ENCODE measurements at places on chromosomes 5 and 9.

- peak; percentile 18 for ATAC-seq
These were observed 81.0 kb upstream of the EQTN start for GRCh38 chr9:27377811-27378456.

- no peak for ATAC-seq
These were observed 444.3 kb upstream of the CLINT1 start for GRCh38 chr5:158303275-158303674.

- no peak for ATAC-seq
These were observed 106.6 kb upstream of the ANKRD55 start for GRCh38 chr5:56339732-56340131.

- no peak for ATAC-seq
These were observed 510.4 kb upstream of the TYRP1 start for GRCh38 chr9:12182806-12183205.

DNA sequence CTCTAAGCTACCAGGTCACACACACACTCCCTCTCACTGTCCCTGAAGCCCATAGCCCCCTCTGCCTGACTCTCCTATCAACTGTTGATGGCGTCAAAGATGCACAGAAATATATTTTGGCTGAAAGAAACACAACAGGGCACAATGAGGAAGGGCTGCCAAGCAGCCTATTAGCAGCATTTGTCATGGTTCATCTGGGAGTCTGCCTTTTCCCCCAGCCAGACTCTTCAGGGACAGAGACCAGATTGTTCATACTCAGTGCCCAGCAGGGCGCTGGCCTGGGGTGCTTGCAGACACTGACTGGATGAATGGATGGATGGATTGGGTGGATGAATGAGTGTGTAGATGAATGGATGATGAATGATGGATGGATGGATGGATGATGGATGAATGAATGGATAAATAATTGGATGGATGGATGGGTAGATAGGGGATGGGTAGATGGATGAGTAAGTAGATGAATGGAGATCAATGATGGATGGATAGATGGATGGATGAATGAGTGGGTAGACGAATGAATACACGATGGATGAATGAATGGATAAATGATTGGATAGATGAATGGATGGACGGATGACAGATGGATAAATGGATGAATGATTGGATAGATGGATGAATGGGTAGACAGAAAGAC lies 90.5 kb downstream of the ADAMTS2 start:
- no peak for ATAC-seq

- ATAC-seq: no peak
These were observed 39.8 kb downstream of the WDR41 start for GRCh38 chr5:77452351-77452750.

DNA sequence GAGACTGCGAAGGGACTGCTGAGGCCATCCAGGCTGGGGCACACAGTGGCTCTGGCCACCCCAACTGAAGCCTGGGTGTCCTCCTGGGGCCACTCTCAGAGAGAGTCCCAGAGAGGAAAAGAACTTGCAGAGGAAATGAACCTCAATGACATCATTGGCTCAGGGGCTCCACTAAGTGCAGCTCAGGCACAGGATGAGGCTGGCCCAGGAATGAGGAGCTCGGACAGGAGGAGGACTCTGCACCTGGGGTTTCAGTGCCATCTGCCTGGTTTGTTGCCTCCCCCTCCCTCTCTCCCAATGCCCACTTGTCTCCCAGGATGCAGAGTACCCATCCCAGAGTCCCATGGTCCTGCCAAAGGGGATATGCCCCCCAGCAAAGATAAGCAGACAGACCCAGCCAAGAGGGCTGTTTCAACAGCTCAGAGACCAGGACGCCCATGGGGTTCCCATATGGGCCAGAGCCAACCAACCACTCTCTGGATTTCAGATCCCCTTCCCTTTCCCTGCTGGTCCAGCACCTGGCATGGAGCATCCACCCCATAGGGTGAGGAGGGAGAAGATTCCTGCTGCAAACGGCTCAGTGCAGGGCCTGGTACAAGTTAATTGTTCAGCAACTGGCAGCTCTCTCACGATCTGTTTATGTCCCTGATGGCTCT lies 26.9 kb upstream of the OLFM1 start:
- ATAC-seq: no peak

- no peak for ATAC-seq
These were observed 4.8 kb downstream of the FIBCD1 start for GRCh38 chr9:130934246-130934645.

- no peak for ATAC-seq
These were observed 3.4 kb upstream of the SH3GLB2 start for GRCh38 chr9:129031514-129031913.

GRCh38 chr5:9947225-9947714 lies 302.4 kb downstream of the ATPSCKMT start:
- ATAC-seq: no peak

DNA sequence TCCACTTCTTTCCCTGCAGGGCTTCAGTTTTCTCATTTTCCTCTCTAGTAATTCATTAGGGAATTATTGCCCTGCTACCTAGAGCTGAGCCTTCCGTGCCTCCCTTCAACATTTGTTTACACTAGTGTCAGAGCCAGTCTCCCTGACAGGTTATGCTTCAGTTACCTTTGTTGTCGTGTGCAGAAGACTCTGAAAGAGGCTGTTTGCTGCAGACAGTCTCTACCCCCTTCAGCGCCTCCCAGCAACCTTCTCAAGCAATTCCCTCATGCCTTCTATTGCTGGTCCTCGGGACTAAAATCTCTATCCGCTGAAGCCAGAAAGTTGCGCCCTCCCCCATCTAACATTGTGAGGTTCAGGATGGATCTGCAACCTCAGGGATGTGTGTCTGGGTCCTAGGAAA lies 12.8 kb downstream of the RALGPS1 start:
- ATAC-seq: no peak

- ATAC-seq: no peak
These were observed 7.5 kb upstream of the SLC12A7 start for GRCh38 chr5:1119312-1119831.

- ATAC-seq: no peak
These were observed 430.9 kb downstream of the DMAC1 start for GRCh38 chr9:7368410-7369292.

DNA sequence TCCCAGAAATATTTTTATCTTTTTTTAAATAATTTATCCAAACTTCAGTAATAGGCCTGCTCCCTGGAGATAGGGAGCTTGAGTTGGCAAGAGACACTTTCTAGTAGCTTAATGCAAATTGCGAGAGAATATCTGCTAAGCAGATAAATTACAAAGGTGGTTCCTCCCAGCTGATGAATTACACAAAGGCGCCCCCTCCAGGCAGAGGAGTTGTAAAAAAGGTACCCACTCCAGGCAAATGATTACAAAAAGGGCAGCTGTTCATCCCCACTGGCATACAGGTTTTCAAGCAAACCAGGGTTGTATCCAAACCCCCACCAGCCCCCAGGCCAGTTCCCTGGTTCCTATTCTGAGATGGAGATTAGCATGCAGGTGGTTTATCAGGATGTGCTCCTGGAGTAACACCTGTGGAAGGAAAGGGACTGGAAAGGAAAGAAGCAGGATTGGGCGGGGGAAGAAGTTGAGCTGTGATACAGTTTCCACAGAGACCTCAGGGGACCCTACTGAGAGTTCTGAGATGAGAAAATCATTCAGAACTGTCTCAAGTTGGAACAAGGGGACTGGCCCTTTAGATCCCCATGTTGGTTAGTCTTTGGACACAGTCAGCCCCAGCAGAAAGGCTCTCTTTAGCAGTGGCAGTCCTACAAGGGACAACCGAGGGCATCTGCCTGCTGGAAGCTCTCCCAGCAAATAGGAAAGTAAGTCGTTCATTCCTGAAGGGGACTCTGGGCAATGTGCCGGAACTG lies 25.5 kb downstream of the ESM1 start:
- no peak for ATAC-seq

DNA sequence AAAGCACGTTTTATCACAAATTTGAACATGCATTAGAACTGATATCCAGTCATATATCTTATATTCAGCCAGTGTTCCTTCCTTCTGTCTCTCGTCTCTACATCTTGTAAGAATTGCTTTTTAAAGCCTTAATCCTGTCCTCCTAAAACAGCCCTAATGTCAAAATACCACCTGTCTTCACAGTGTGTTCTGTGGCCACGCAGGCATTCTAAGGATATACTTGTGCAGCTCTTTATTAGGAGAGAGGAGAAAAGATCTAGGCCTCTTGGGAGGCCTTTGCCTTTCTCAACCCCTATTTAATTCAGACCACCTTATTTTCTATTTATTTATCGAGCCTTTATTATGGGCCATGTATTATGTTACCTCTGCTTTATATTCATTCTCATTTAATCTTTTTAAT lies 78.3 kb downstream of the MAN2A1 start:
- ATAC-seq: no peak

GRCh38 chr5:32506201-32506661 lies 61.7 kb upstream of the ZFR start:
- no peak for ATAC-seq

DNA sequence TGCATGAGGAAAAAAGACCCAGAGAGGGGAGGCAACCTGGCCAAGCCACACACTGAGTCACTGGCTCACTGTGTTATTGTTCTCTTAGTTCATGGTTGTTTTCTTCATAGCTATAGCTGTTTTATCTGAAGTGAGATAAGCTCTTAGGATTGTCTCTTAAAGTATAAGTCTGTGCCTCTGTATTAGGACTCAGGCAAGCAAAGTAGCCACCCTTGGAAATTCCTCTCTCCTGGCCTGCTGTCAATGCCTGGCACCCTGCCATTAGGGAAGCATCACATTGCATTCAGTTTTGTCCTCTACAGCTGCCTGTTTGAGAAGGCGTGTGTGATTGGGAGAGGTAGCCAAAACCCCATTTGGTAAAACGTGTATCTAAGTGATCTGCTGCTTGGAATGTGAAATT lies 147.4 kb upstream of the GLRA1 start:
- ATAC-seq: no peak

DNA sequence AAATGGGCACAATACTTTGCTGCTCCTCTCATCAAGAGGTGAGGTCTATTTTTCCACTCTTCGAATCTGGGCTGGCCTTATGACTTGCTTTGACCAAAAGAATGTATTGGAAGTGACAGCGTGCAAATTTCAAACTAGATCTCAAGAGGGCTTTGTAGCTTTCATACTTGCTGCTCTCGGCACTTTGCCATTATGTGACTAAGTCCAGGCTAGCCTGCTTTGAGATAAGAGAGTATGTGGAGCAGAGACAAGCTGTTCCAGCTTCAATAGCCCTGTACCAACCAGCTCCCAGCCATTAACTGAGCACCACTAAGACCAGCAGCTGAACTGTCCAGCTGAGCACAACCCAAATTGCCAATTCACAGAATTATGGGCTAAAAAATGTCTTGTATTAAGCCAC lies 124.6 kb downstream of the ACER2 start:
- ATAC-seq: no peak

DNA sequence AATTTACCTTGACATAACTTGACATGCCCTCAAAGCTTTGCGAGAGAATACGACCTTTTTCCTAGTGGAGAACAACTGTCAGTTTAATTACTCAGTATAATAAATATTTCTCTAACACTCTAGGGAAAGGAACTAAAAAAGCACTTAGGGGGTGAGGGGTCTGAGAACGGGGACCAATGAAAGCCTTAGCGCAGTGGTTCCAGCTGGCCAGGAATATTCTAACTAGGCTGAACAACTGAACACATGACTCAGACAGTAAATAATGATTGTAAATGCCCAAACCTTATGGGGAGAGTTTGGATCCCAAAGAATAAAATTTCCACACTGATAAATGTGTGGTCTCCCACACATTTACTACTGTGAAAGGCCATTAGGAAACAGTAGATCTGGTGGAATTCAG lies 14.9 kb downstream of the MYO10 start:
- ATAC-seq: no peak

- ATAC-seq: no peak
These were observed 17.5 kb downstream of the TNIP1 start for GRCh38 chr5:151063142-151063989.

DNA sequence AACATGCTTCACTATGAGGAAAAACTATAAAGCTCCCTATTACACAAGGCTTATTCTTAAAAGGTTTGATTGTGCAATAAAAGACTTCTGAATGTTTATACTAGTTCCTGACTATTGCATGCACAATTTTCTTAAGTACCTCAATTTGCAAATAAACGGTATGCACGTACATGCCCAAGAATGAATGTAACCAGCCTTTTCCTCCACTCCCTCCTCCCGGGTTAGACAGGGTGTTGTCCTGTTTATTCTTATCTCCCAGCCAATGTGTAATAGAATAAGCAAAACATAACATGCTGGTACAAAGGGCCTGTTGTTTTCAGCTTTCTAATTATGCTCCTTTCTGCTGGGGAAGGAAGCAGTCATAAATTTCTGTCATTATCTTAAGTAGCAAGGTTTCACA lies 79.1 kb downstream of the AOPEP start:
- ATAC-seq: no peak

DNA sequence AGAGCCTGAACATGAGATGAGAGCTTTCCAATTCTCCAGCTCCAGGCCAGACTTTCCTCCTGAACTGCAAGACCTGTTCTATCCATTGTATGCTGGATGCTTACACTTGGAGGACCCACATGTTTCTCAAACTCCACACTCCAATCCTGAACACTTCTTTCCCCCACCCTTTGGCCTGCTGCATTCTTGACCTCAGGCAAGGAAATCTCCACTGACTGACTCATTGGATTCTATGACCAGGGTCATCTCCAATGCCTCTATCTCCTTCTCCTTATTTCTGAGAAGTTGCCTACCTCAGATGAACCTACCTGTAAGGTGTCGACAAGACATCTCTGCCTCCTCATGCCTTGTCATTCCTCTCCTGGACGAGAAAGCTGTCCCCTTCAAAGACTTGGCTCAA lies 153.6 kb downstream of the CRB2 start:
- ATAC-seq: no peak

GRCh38 chr5:136209346-136209910 lies 16.5 kb upstream of the SMIM32 start:
- no peak for ATAC-seq
